Endothelial cell (in vitro differentiated cells): ENCODE measurements at places on chromosomes 12 and 14. TPM values are rescaled to one million over a fixed set of nuclear protein-coding genes. Genes with fewer than 3 reads are reported as not detected.

The KCNC2 gene
- not detected for total RNA-seq

DNA sequence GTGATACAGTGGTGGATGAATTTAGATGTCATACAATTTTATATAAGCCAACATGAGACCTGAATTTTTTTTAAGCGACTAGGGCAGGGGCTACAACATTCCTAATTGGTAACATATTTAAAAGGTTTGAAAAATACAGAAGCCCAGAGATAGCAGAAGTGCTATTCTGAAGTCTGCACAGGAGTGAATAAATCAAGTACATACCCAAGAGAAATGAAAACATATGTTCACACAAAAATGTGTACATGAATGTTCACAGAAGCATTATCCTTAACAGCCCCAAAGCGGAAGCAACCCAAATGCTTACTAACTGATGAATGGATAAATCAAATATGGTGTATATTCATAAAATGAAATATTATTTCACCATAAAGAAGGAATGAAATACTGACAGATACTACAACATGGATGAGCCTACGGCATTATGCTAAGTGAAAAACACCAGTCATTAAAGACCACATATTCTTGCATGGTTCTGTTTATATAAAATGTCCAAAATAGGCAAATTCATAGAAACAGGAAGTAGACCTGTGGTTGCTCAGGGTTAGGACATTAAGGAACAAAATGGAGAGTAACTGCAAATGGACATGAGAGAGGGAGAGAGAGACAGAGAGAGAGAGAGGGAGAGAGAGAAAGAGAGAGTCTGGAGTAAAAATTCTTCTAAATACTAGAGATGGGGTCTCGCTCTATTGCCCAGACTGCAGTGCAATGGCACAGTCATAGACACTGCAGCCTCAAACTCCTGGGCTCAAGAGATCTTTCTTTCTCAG, 28.0 kb upstream of the GXYLT1 start:
- no peaks in the 10 kb centered on the region for H3K4me1 ChIP-seq
- no peak overlapping the region for H3K4me3 ChIP-seq
- no peak overlapping the region for H3K27ac ChIP-seq
- peaks cover 17% of the 10 kb centered on the region for H3K36me3 ChIP-seq
- DNase-seq: no peak
- H3K27me3 ChIP-seq: no peaks in the 10 kb centered on the region

DNA sequence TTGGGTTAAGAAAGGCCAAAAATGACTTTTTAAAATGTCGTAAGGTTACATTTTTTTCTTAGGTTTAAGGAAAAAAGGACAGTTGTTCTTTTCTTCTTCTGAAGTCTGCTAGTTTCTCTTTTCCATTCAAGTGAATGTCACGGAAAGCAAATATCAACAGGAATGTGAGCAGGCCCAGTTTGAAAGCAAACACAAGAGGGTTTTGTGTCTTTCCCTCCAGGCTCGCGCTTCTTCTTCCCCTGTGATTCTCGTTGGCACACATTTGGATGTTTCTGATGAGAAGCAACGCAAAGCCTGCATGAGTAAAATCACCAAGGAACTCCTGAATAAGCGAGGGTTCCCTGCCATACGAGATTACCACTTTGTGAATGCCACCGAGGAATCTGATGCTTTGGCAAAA, 85.4 kb downstream of the LRRK2 start:
- no peak overlapping the region for H3K4me3 ChIP-seq
- no peak overlapping the region for H3K27ac ChIP-seq
- H3K36me3 ChIP-seq: no peaks in the 10 kb centered on the region
- no peaks in the 10 kb centered on the region for H3K4me1 ChIP-seq

The IGF1 gene
- total RNA-seq: 3.4 TPM
